Fibroblast of villous mesenchyme (primary cell): ENCODE measurements at places on chromosomes 7 and 10.

GRCh38 chr10:106304056-106304455 lies 860.5 kb downstream of the SORCS1 start:
- no peak for DNase-seq

GRCh38 chr10:20166096-20166675 lies 350.0 kb downstream of the PLXDC2 start:
- DNase-seq, result no peak

DNA sequence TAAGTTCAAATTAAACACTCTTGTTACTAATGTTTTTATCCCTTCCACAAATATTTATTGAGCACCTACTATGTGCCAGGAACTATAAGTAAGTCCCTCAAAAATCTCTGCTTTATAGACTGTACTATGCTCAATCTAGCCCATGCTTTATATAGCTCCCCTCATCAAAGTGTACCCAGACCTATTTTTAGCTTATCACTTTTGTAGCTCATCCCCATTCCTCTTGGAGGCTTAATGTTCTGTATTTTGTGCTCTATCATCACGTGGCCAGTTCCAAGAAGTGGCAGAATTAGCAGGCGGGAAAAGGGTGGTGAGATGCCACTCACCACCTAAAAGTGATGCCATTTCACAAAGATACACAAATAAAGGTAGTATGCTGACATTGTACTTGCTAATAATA lies 138.1 kb upstream of the BET1 start:
- no peak for DNase-seq

- DNase-seq, result peak; percentile 74
These were observed 212.7 kb downstream of the TAX1BP1 start for GRCh38 chr7:27952456-27953285.

DNA sequence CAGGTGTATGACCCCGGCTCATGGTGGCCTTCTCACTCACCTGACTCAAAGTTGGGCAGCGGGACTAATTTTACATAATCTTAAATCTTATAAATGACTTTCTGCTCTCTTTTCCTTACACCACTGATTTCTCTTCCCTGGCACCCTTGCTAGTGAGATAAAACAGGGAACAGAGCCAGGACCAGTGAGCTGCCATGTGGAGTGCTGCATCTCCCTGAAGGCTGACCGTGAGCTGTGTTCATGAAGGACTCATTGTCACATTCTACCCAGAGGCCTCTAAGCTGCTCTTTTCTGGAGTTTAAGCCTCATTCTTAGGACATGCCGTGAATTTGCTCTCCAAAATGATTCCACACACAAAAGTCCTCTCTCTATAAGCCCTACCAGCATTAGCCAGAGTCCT lies 762.3 kb downstream of the AUTS2 start:
- DNase-seq, result no peak

DNA sequence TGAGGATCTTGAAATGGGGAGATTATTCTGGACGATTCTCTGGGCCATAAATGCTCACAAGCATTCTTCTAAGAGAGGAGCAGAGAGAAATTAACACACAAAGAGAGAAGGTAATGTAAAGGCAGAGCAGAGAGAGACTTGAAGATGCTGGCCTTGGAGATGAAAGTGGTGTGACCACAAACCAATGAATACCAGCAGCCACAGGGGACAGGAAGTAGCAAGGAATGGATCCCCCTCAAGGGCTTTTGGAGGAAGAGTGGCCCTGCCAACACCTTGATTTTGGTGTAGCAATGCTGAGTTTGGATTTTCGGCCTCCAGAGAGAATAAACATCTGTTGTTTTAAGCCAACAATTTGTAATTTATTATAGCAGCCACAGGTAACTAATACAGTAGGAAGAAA lies 1155.6 kb downstream of the TYW1 start:
- no peak for DNase-seq

DNA sequence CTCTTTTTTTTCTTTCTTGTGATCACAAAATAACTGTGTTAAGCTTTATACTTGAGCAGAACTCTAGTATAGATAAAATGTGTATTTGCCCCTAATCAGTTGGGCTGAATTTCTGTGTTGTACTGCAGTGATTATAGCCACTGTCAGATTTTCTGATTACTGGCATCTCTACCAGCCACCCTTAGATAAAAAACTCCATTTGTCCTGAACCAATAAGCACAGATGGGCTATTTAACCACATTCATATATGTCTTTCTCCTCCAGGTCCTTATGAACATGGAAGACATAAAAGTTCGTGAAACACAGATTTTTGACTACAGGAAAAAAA lies 38.3 kb downstream of the CFAP58 start:
- no peak for DNase-seq

- no peak for DNase-seq
These were observed 51.4 kb downstream of the INPP5A start for GRCh38 chr10:132589015-132589414.

GRCh38 chr7:110544194-110544593 lies 546.7 kb upstream of the LRRN3 start:
- no peak for DNase-seq

GRCh38 chr10:3324612-3325038 lies 152.0 kb upstream of the PITRM1 start:
- DNase-seq, result no peak

DNA sequence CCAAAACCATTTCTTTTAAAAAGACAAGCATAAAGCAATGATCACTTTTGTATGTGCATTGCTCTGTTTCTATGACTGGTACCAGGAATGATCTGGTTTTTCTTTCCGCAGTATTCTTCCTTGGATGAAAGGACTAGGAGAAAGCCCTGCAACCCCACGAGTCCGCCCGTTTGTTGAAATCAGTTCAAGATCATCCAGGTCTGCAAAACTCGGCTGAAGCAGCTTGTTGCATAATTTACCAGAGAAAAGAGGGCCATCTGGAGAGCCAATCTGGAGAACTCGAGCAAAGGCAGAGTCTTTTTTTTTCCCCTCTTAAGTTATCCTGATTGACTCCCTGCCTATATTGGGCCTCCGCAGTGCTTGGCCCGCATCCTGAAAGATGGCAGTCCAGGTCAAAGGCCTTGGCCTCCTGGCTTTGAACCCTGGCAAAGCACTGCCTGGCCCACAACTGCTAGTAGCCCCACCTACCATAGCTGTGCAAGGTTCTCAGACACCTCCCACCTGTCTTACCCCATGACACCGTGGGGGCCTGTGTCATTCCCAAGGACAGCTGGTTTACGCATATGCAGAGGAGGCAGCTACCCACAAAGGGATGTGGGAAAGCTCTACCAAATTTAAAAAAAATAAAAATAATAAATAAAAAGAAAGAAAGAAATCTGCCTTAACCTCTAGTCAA lies 572.2 kb downstream of the INHBA start:
- peak; percentile 12 for DNase-seq

GRCh38 chr7:7895004-7895650 lies 73.5 kb upstream of the GLCCI1 start:
- no peak for DNase-seq
